ENCODE measurements at places on chromosomes 1 and 21. TPM values are rescaled to one million over a fixed set of nuclear protein-coding genes. Genes with fewer than 3 reads are reported as not detected.

DNA sequence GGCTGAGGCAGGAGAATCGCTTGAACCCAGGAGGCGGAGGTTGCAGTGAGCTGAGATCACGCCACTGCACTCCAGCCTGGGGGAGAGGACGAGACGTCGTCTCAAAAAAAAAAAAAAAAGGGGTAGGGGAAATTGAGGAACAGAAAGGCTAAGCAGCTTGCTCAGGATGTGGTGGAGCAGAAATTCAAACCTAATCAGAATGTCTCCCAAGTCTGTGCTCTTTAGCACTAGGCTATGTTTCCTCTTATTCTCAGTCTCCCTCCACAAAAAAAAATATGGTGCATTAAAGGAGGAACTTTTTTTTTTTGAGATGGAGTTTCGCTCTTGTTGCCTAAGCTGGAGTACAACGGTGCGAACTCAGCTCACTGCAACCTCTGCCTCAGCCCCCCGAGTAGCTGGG lies 114.2 kb downstream of the SLC16A1 start:
- DNase-seq: no peak

DNA sequence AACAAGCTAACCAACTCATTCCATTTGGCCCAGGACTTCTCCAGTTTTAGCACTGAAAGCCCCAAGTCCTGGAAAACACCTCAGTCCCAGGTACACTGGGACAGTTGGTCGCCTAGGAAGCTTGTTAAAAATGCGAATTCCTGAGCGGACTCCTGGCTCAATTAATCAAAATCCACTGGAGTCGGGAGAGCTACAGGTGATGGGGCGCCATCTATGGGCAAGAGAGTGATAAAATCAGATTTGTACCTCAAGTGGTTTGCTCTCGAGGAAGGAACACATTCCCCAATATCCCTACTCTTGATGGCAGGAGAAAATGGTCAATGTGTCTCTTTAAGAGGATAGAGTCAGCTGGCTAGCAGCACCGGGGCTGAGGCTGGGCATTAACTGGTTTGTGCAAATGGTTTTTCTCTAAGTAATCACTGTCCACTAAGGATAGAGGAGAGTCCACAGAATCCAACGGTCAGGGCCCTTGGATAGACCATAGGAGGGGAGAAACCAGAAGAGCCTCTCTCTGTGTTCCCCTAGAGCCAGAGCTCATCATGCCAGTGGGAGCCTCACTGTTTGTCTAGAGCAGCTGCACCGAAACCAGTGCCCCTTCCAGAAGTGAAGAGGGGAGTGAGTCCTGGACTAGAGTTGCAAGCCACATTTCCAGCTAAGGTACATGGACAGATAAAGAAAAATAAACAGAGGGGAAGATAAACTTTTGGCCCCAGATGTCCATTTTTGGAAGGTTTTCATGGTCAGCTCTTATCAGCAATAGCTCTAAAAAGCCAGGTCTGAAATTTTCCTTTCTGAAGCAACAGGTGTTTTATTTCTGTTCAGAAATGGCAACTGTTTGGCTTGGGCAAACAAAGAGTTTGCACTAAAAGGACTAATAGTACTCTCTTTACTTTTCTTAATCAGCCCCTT lies 148.5 kb downstream of the TENT5C start:
- peak; percentile 67 for DNase-seq

DNA sequence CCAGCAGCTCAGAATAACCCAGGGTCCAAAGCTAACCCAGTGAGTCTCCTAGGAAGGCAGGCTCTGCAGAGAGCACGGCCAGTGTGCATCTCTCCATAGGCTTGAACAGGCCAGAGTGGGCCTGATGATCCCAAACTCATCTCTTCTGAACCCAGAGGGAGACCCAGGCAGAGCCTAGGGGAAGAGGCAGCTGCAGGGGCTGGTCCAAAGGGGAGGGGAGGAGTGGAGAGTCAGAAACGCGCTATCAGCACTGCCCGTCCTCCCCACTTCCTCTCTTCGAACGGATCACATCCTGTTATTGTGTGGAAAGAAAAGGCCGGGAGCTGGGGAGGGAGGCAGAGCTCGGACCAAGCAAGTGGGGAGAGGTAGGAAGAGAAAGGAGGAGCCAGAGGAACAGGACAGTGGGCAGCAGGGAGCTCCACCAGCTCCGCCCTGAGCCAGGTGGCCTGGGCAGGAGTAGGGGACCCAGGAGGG lies 20.2 kb downstream of the TAL1 start:
- DNase-seq: no peak

DNA sequence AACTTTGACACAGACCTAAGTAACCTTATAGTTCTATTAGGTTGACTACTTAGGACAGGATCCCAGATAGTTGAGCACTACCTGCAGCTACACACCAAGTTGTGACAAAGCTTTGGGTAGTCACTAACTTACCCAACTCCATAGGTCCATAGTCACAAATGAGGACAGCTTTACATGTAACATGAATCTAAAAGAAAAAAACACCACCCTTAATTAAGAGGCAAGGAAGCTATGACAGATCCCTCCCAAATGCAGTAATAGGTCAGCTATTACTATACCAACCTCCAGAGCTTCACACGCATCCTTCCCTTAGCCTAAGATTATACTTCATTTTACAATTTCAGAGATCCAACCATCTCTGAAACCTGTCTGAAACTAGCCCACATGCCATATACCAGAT lies 12.7 kb upstream of the RAB42 start:
- DNase-seq: no peak

DNA sequence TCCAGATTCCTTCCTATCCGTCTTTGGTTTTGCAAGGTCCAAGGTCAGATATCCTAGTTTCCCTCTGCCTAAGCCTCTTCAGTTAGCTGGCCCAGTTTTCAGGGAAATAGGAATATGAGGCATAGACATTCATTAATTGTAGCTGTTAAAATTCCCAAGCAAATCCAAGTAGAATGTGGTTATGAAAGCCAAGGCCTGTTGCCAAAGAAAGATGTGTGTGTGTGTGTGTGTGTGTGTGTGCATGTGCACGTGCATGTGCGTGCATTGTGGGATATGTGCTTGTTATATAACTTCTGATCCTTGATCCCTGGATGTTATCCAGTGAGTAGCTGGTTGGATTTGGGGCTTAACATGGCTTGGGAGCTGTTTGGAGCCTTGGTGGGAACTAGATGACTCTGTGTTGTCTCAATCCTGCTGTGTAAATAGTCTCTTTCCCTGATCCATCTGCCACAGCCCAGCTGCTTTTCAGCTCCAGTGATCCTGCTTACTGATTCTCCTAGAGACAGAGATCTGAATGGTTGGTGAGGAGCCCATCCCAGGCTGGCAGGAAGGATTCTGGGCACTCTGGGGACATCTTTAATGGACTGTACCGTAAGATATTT lies 70.6 kb upstream of the GCLM start:
- no peak for DNase-seq

GRCh38 chr1:62175568-62176179 lies 19.0 kb upstream of the L1TD1 start:
- peak; percentile 57 for DNase-seq

DNA sequence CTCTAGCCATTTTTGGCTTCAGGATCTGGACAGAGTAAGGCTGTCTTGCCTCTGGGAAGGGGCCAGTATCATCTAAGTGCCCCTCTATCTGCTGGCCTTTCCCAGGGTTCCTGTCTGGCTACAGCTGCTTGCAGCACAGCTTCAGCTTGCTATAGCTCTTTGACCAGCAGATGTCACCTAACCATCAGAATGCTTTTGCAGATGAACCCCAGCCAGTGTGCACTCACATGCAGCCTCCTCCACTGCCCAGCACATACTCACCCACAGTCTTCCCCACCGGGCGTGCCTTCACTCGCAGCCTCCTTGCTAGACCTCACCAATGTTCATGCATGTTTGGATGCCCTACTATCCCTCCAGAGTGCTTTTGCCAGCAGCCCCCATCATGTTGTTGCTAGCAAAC lies 769.0 kb downstream of the BRINP3 start:
- DNase-seq: no peak

- DNase-seq: no peak
Measured at GRCh38 chr1:157359314-157360022, 192.8 kb downstream of the FCRL5 start.

DNA sequence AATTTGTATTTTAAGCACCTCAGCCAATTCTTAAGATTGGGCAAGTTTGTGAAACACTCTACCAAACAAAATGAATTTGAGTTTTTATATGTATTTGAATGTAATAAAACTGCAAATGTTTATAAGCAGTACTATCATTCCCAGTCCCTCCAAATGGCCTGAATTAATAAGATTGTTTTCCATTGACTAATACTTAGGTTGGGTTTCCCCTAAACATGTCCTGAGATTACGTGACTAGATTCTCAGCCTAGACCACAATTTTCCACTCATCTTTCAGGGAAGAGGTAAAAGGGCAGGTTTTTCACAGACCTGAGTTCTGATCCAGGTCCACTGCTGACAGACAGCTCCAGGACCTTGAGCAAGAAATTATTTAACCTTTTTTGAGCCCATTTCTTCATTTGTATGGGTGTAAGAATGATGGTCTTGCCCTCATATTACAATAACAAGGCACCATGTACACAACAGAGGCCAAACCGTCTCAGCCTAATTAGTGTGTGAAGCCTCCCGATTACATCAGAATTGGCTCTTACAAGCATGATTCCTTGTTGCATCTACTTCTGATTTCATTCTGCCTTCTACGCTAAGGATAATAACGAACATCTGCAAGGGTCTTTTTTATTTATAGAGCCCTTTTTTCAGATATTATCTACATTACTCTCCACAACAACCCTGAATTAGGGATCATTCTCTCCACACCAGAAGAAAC lies 51.2 kb downstream of the BEND5 start:
- DNase-seq: no peak

- no peak for DNase-seq
Measured at GRCh38 chr1:234216116-234216703, 157.0 kb upstream of the COA6 start.

The GPR37L1 gene
- polyA plus RNA-seq: 0.13 TPM

GRCh38 chr1:228508840-228509415 lies 21.7 kb downstream of the RNF187 start:
- no peak for DNase-seq

GRCh38 chr1:228978484-228979324 lies 243.4 kb downstream of the RHOU start:
- DNase-seq: no peak

- DNase-seq: no peak
Measured at GRCh38 chr1:201260236-201260590, 23.1 kb upstream of the PKP1 start.

The FABP3 gene
- polyA plus RNA-seq: 101 TPM

The DNAI4 gene
- polyA plus RNA-seq: 17.9 TPM

The MANEAL gene
- polyA plus RNA-seq: 4.0 TPM

DNA sequence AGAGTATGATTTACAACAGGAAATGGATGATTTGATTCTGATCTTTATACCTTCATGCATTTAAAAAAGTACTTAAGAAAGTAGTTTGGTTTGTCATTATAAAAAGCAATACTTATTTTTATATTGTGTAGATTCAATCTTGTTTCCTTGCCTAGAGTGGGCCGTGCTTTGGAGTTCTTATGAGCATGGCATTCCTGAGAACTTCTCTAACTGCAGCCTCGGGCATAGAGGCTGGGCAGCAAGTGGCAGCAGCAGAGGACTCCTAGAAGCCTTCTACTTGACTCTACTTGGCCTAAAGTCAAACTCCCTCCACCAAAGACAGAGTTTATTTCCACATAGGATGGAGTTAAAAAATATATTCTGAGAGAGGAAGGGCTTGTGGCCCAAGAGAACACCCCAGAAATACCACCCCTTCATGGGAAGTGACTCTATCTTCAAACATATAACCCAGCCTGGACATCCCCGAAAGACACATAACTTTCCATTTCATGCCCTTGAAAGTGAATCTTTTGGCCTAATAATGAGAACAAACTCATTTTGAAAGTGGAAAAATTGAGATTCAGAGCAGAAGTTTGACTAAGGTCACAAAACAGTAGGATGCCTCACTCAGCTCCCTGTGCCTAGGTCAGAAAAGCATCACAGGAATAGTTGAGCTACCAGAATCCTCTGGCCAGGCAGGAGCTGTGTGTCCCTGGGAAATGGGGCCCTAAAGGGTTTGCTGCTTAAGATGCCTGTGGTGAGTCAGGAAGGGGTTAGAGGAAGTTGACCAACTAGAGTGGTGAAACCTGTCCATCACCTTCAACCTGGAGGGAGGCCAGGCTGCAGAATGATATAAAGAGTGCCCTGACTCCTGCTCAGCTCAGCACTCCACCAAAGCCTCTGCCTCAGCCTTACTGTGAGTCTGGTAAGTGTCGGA lies at the start of gene IVL:
Gene IVL, plus strand, starts transcription at position 861 of the 916 bp plus-strand sequence. CDS start 1,252 bp downstream, outside the sequence.
- no peak for DNase-seq

DNA sequence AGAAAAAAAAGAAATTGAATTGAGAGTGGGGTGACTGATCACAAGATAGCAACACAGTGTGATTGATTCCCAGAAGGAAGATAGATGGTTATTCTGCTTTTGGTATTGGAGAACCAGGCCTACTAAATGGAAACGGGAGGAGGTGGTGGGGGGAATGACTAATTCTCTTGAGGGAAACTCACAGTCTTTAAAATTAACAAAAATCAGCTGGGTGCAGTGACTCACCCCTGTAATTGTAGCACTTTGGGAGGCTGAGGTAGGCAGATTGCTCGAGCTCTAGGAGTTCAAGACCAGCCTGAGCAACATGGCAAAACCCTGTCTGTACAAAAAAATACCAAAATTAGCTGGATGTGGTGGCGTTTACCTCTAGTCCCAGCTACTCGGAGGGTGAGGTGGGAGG lies 134.6 kb upstream of the PDE4B start:
- DNase-seq: no peak

The BMP8A gene
- 0.44 TPM for polyA plus RNA-seq

DNA sequence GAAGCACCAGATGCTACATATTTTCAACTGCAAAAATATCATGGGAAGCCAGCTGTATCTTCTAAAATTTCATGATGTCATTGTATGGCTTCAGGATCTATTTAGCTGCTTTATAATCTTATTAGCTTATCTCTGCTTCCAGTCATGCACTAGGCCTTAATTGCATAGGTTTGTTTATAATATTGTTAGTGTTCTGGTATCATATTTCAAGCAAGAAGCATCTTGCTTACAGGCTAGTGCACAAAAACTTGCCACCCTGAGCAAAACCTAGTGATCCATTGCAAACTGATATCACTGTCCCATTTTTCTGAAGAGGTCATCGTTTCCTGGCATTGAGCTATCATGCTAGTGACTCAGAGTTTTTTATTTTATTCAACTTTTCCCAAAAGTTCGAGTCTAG lies 15.7 kb upstream of the NRIP1 start:
- no peak for DNase-seq

- no peak for DNase-seq
Measured at GRCh38 chr1:235211517-235211916, 50.5 kb upstream of the RBM34 start.

The LDLRAD2 gene
- polyA plus RNA-seq: 4.0 TPM

DNA sequence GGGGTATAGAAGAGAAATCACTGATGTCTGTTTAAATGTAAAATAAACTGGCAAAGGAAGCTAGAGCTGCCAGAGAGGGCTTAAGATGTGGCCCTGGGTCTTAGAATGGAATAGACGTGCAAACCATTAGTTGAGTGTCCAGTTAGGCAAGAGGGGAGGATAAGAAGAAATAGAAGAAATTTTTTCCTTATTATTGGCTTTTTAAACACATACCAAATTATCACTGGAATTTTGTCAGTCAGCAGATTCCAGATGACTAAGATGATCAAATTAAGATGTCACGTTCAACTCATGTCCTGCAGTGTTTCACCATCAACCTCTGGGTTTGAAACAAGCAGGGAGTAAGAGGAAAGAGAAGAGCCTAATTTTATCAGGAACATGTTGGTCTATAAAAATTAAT lies 71.6 kb upstream of the C1orf21 start:
- DNase-seq: no peak

GRCh38 chr1:16124377-16125087 lies 31.3 kb downstream of the EPHA2 start:
- DNase-seq: no peak

Data from renal pelvis (tissue), 12 donors.